ENCODE measurements at places on chromosomes 3 and 15.

- peak; percentile 66 for DNase-seq
Measured at GRCh38 chr15:82680200-82681102, 29.2 kb downstream of the AP3B2 start.

DNA sequence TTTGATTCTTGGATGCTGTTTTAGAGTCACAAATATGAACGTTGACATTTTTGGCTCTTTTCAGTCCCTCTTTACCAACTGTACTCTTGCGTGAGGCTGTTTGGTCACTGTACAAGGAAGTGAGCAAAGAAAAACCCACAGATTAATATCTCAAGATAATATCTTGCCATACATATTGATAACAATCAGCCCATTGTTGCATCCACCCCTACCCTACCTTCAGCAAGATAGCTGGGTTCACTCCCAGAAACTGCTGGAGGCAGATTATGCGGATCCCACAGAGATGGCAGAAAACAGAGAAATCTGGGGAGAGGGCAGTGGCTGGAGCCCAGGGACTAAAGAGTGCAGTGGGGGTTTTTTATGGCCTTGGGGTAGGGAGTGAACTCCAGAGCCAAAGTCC, 29.9 kb upstream of the MFSD1 start:
- no peak for DNase-seq

- DNase-seq = no peak
Measured at GRCh38 chr15:87907676-87908446, 348.7 kb downstream of the NTRK3 start.

DNA sequence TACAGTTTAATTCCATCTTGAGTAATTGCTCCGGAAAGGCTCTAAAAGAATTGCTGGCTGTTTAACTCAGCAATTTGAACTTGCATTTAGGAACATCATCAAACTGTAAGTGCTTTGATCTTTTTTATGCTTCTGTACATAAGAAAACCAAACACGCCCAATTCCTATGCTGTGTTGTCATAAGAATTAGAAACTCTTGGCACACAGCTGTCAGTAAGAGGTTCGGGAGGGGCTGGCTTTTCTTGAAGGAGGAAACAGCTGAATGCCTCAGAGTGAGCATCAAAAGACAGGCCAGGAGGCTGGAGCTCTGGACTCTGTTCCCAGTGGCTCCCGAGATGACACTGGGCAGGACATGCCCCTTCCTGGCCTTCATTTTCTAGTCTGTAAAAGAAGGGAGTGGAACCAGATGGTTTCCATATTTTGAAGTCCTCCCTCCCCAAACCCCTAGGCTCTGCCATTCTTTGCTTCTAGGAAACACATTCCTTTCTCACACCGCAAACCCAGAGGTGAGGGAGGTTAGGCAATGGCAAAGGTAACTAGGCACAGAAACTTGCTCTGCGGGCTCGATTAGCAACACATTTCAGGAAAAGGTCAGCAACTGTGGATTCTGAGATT, 73.7 kb upstream of the DLG1 start:
- no peak for DNase-seq

DNA sequence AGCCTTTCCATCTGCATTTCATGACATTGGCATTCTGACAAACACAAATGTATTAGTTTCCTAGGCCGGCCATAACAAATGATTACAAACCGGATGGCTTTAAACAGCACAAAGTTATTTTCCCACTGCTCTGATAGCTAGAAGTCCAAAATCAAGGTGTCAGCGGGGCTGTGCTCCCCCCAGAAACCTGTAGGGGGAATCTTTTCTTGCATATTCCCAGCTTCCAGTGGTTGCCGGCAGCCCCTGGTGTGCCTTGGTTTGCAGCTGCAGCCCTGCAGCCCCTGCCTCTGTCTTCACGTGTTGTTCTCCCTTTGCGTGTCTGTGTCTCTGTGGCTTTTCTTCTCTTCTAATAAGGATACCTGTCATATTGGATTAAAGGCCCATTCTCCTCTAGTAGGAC, 79.0 kb upstream of the CDV3 start:
- no peak for DNase-seq

DNA sequence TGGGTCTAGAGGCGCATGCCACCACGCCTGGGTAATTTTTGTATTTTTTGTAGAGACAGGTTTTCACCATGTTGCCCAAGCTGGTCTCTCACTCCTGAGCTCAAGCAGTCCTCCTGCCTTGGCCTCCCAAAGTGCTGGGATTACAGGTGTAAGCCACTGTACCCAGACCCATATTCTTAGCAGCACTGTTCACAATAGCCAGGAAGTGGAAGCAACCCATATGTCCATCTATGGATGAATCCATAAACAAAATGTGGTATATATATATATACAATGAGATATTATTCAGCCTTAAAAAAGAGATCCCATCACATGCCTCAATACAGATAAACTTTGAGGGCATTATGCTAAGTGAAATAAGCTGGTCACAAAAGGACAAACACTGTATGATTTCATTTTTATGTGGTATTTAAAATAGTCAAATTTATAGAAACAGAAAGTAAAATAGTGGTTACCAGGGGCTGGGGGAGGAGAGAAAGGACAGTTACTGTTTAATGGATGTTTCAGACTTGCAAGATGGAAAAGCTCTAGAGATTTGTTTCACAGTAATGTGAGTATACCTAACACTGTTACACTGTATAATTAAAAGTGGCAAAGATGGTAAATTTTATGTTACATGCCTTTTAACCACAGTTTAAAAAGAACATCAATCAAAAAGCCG, 35.7 kb upstream of the GRAMD1C start:
- no peak for DNase-seq

DNA sequence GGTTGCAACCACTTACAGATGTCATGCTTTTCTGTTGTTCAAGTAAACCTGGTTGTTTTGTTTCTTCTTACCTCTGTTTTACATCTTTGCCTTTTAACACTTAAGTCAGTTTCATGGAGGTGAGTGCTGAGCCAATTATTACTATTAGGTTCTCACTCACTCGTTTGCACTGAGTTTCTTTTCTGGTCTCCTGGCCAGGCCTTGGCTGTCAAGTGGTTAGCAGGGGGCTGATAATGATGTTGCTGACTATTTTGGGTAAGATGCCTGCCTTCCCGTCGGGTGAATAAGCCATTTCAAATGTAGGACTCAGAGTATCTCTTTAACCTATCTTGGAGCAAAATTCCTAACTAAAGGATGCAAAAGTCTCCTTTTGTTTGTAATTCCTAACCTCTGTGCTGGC, 78.5 kb downstream of the KLHL25 start:
- DNase-seq = no peak

- DNase-seq = no peak
Measured at GRCh38 chr3:177300039-177300833, 103.0 kb upstream of the TBL1XR1 start.

DNA sequence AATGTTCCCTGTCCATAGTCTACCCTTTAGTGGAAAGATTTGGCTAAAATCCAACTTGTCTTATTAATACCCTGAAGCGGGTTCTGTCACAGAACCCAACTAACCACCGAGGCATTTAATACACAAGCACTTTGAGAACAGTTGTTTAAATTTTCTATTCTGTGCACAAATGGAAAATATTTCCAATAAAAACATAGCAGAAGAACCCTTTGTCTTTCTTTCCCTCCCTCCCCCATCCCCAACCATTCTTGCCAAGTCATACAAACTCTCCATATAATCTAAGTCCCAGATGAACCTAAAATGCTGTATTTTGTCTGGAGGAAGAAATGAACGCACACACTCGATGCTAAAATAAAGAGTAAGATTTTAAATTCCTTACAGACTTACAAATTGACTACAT, 126.9 kb upstream of the STRIT1 start:
- no peak for DNase-seq

DNA sequence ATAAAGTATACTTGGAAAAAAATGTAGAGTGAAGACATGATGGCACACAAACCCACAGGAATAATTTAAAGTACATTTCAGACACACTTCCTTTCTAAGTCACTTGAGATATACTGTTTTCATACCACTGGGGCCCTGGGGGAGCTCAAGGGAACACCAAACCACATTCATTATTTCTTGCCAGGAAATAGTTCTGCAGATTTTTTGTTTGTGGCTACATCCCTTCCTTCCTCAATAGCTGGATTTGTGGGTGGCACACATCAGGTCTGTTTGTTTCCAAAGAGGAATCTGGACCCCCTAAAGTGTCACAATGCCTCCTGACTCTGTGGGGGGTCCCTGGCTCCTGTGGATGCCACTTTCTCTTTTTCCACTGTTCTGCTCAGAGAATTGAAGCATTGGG, 153.5 kb upstream of the COL8A1 start:
- no peak for DNase-seq

- DNase-seq = no peak
Measured at GRCh38 chr3:141056751-141057171, 5.6 kb downstream of the SPSB4 start.

DNA sequence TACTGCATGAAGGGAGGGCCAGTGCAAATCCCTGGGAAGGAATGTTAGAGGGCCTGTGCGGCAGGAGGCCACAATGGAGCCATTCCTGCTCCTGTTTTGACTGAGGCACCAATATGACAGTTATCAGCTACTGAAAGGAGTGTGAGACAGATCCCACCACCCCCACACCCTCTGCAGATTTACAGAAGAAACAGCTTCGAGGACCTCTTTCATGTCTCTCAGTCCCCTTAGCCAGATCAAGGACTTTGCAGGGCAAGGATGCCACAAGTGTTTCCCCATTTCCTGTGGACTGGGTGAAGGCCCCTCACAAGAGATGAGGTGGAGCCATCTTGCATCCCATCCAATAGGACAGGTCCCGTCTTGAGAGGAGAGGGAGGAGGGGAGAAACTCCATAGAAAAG, 48.5 kb upstream of the RASGRP1 start:
- DNase-seq = no peak

DNA sequence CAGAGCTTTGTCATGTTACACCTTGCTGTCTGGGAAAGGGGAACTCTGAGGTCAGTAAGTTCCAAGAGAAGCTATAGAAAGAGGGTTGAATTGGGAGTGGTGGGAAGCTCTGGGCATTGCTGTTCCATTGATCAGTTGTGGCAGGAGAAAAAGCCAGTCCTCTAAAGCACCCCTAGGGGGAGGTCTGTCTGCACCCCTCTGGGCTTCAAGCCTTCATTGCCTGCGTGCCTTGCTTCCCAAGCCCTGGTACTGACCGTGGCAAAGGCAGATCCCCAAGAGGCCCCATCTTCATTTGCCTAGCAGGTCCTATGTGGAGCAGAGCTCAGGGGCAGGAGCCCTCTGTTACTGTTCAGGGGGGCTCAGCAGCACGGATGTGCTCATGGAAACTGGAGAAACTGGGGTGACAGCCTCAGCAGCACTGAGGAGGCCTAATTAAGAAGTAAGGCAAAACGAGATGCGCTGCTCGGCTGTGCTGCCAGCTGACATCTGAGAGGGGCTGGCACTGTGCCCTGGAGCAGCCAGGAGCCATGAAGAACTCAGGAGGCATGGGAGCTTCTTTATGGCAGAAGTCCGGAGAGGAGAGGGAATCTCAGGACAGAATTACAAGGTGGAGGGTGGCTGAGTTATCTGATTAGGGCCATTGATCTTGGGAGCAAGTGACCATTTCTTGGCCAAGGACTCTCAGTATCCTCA, 270.9 kb downstream of the RPLP1 start:
- DNase-seq = no peak

GRCh38 chr3:177793451-177793850, 596.2 kb upstream of the TBL1XR1 start:
- no peak for DNase-seq

DNA sequence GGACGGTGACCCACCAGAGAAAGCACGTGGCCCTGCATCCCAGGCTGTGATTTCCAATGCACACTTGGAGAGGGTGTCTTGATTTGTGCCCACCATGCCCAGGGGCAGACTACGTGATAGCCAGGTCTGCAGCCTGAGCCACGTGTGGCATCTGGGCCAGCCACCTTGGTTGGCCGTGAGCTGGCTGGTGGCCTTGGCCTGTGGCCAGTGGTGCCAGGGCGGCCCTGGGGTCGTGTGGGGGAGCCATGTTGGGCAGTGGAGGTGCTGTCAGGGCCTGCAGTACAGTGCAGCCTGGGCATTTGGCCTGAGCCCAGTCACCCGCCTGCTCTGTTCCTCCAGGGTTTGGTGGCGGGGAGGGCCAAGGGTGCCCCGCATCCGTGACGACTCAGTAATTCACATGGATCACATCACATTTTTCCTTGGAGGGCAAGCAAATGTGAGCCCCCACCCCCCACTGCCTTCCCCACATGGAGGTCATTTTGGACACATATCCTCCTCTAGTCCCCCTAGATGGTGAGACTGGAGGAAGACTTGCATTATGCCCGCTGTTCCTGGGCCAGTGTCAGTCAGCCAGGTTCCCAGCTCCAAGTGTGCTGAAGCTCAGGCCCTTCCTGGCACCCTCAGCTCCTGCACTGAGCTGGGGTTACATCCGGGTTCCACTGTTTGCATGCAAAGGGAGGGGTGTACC, 201.4 kb downstream of the UBE3A start:
- DNase-seq = no peak

DNA sequence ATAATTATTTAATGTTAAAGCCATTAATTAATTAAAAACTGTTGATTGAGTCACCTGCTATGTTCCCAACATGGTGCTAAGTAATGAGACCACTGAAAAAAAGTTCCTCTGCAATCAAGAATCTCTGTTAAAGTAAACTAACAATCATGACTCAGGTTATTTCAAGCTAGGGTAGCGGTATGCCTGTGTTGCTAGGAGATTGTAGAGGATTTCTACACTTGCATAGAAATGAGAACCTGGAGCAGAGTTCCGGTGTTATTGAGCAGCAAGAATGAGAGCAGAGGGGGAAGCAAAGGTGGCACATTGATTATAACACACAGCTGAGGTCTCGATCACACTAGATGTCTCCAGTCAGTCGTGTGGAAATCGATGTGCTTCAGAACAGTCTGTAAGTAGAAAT, 41.4 kb downstream of the C3orf85 start:
- DNase-seq = no peak

- no peak for DNase-seq
Measured at GRCh38 chr3:38579551-38580449, 69.7 kb downstream of the SCN5A start.

DNA sequence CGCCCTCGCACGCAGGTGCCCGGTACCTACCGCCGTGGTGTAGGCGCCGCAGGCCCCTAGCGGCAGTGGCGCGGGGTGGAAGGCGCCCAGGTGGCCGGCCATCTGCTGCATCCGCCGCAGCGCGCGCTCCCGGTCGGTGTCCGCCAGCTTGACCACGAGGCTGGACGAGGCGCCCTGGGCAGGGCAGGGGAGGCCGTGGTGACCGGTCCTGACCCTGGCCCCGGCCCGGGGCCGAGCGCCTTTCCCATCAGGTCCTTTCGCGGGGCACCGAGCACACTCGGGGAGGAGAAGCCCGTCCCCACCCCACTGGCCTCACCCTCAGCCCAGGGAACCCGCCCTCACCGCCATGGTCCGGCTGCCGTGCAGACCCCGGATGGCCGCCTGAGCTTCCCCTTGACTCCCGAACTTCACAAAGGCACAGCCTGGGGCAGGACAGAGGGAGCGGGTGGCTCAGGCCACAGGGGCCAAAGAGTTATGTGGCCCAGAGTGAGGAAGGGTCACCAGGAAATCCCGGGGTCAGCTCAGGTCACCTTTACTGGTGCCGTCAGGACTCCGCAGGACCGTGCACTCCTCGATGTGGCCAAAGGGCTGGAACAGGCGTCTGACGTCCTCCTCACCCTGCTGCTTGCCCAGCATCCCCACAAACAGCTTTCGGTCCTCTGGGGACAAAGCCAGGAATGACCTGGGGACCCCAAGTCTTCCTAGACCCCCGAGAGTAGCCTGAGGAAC, 17.4 kb upstream of the PARP6 start:
- DNase-seq = no peak
